ENCODE measurements at places on chromosomes 2 and 18. TPM values are rescaled to one million over a fixed set of nuclear protein-coding genes. Genes with fewer than 3 reads are reported as not detected.

DNA sequence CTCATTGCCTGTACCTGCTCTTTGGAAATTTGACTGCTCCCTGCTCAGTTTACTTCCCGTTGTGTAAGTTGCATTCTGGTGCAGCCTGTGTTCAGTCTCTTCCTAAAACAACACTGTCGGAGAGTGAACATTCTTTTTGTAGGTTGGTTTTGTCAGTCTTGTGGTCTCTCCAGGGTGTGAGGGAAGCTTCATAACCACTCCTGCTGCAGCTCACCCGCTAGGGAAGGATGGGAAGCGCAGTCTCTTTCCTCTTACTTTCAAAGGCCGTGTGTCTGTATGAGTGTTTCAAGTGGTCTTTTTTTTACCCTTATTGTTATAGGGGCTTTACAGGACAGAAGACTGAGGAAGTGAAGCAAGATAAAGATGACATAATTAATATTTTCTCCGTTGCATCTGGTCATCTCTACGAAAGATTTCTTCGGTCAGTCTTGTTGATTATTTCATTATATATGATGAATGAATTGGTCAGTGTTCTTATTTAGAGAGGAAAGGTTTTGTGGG lies 87.2 kb downstream of the UGGT1 start:
- H3K27ac ChIP-seq = no peak overlapping the region
- peaks cover 5% of the 10 kb centered on the region for H3K4me1 ChIP-seq
- peaks cover 24% of the 10 kb centered on the region for H3K36me3 ChIP-seq
- no peak overlapping the region for H3K4me3 ChIP-seq
- no peak for DNase-seq

DNA sequence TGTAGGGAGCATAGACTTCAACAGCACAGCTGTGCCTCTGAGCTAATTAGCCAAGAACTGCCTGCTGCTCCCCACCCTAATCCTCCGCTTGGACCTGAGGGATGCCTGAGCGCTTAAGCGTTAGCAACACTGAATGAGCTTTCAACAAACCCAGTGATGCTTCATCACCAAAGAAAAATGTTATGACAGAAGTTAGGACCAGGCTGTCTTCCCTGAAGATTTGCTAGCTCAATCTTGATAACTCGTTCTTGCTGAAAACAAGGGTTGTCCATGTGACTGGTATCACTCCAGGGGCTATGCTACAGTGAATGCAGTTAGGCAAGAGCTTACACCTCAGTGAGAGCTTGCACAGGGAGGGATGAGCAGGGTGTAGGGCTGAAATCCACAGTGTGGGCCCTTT lies 190.7 kb upstream of the SIX2 start:
- H3K27ac ChIP-seq = no peak overlapping the region
- peaks cover 4% of the 10 kb centered on the region for H3K27me3 ChIP-seq
- no peak for DNase-seq
- no peaks in the 10 kb centered on the region for H3K36me3 ChIP-seq

GRCh38 chr2:72112981-72113846 lies 34.4 kb downstream of the CYP26B1 start:
- peaks cover 8% of the 10 kb centered on the region for H3K4me1 ChIP-seq
- H3K27me3 ChIP-seq = no peaks in the 10 kb centered on the region
- no peaks in the 10 kb centered on the region for H3K36me3 ChIP-seq
- no peak overlapping the region for H3K27ac ChIP-seq
- DNase-seq = peak; percentile 65
- H3K4me3 ChIP-seq = no peak overlapping the region

GRCh38 chr18:39801010-39801409 lies 2154.0 kb upstream of the PIK3C3 start:
- H3K27ac ChIP-seq = no peak overlapping the region
- H3K27me3 ChIP-seq = peaks cover 5% of the 10 kb centered on the region
- no peak for DNase-seq

DNA sequence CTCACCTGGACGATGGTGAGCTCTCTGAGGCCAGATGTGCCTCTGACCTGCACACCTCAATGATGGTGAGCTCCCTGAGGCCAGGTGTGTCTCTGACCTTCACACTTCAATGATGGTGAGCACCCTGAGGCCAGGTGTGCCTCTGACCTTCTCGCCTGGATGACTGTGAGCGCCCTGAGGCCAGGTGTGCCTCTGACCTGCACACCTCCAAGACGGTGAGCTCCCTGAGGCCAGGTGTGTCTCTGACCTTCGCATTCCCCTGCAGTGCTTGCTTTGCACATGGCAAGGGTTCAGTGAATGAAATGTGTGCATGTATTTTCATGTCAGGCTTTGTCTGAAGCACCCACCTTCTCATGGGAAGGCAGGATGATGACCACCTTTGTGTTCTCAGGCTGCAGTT lies 95.5 kb downstream of the PTGR3 start:
- H3K36me3 ChIP-seq = no peaks in the 10 kb centered on the region
- DNase-seq = no peak
- no peak overlapping the region for H3K4me3 ChIP-seq
- no peak overlapping the region for H3K27ac ChIP-seq
- H3K27me3 ChIP-seq = peaks cover 11% of the 10 kb centered on the region

DNA sequence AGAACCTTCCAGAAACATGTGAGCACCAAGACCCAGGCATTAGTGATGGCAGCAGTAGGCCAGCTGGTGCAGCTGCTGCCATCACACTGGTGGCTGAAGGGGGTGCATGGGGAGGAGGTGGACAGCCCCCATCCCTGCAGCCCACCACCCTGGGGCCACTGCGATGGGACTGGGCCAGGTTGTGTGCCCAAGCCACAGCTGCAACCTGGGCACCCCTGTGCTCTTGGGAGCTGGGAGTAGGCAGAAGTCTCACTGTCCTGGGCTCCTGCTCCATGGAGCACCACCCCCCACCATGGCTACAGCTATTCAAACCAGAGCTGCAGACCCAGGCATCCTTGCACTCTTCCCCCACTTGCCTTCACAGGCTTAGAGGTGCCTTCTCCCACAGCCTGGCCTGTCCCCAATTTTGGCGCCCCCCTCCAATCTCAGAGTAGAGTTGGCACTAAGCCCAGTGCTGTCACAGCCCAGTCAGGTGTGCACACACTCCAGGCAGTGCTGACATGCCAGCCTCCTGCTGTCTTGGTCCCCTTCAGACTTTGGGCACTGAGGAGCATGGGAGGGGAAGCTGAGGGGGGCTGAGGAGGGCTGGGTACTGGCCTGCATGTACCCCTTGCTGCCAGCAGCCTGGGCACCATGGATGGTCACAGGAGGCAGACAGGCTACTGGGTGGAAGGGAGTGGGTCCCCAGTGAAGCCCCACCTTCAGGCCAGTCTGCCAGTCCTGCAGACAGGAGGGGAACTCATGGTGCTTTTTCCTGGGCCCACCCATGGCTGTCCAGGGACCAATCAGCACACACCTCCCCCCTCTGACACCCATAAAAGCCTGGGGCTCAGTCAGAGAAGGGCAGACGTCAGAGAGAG lies 67.1 kb downstream of the CYP26B1 start:
- no peaks in the 10 kb centered on the region for H3K27me3 ChIP-seq
- peaks cover 5% of the 10 kb centered on the region for H3K4me1 ChIP-seq
- H3K27ac ChIP-seq = no peak overlapping the region
- no peak overlapping the region for H3K4me3 ChIP-seq
- H3K36me3 ChIP-seq = no peaks in the 10 kb centered on the region

DNA sequence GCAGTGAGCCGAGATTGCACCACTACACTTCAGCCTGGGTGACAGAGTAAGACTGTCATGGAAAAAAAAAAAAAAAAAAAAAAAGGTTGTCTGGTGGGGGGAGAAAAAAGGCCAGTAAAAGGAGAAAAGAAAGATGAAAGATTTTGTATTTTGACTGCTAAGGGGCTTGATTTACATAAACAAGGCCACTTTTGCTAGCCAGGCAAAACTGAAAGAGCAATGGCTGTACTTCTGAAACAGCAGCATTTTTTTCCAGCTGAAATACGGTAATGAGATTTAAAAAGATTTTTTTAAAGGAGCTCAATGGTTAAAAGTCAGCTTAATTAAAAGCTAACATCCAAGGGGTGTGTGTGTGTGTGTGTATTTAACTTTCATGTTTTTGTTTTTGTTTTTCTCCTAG lies 11.3 kb upstream of the OXER1 start:
- peaks cover 5% of the 10 kb centered on the region for H3K4me1 ChIP-seq
- H3K27ac ChIP-seq = no peak overlapping the region
- no peaks in the 10 kb centered on the region for H3K27me3 ChIP-seq
- no peak overlapping the region for H3K4me3 ChIP-seq

The MZT2B gene
- 224 TPM for total RNA-seq

The SLC4A5 gene
- 6.4 TPM for total RNA-seq

The STAM2 gene
- total RNA-seq = 24.6 TPM

The POTEC gene
- not detected for total RNA-seq

The ERMN gene
- total RNA-seq = 1.6 TPM
